CD4-positive, alpha-beta T cell treated with Interleukin-17A for 1 hour (primary cell): ENCODE measurements at places on chromosomes 16 and 17.

DNA sequence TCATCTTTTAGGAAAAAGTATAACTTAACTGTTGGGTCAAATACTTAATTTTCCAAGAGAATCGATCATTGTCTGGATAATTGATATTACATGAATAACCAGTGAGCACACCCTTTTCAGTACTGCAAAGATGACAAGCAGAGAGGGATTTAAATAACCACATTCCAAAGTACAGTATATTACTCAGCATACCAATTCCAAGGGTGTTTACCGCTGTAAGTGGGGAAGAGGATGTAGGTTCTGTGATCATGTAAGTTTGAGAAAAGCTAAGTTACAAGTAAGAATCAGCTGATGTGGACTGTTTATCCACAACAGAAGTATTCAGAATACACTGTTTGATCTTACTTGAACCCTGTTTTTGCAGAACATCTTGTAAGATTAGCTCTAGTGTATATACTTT lies 6.1 kb downstream of the GDE1 start:
- DNase-seq: no peak

GRCh38 chr17:65545705-65546523 lies 15.5 kb downstream of the AXIN2 start:
- no peak for DNase-seq

DNA sequence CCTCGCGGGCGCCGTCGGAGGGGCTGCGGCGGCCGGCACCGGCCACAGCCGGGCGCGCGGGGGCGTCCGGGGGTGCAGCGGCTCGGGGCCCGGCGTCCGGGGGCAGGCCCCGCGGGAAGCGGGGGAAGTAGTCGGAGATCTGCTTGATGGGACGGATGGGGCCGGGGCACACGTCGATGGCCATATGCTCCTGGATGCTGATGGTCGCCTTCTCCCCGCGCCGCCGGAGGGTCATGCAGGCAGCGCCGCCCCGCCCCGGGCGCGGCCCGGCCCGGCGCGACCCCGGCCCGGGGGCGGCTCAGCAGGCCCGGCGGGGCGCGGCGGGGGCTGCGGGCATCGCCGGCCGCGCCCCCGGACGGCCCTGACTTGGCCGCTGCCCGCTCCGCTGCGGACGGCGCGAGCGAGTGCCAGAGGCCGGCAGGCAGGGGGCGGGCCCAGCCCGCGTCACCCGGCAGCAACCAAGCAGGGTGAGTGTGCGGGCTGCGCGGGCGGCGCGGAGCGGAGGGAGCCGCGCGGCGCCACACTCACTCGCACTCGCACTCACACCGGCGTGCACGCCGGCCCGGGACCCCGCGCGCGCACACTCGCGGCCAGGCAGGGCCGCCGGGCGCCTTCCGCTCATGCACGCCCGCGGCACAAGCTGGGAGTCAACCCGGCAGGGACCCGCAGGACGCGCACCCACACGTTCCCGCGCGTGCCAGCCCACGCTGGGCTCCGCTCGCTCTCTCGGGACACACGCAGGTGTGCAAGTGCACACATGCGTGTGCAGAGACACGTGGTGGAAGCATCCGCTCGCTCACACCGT lies at the start of gene DOC2B:
TSS of gene DOC2B (minus strand) at position 406 of the 805 bp plus-strand sequence. CDS start at position 235, 171 bp downstream.
- DNase-seq: no peak

DNA sequence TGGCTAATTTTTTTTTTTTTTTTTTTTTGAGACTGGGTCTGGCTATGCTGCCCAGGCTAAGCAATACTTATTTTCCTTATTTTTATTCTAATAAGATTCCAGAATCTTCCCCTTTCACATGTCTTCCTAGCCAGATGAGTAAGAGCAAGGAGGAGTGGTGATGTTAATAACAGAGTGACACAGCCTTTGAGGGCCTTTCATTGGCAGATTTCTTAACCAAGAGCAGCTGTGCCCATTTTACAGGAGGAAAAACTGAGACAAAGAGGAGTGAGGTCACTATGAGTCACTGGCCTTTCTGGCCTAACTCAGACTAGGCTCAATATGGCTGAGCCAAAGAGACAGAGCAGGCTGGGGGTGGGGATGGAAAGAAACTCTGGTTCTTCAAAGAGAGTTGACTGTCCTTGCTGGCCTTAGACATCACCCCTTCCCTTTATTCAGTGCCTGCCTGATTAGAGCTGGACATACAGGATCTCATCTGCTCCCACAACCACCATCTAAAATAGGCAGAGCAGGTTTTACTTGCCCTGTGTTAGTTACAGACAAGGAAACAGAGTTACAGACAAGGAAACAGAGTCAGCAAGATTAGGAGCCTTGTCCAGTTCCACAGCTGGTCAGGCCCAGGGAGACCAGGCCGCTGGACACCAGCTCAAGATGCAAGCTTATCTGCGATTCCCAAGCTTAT lies 50.0 kb upstream of the TOB1 start:
- peak; percentile 22 for DNase-seq

GRCh38 chr17:48456589-48456988 lies 26.6 kb upstream of the SKAP1 start:
- no peak for DNase-seq

DNA sequence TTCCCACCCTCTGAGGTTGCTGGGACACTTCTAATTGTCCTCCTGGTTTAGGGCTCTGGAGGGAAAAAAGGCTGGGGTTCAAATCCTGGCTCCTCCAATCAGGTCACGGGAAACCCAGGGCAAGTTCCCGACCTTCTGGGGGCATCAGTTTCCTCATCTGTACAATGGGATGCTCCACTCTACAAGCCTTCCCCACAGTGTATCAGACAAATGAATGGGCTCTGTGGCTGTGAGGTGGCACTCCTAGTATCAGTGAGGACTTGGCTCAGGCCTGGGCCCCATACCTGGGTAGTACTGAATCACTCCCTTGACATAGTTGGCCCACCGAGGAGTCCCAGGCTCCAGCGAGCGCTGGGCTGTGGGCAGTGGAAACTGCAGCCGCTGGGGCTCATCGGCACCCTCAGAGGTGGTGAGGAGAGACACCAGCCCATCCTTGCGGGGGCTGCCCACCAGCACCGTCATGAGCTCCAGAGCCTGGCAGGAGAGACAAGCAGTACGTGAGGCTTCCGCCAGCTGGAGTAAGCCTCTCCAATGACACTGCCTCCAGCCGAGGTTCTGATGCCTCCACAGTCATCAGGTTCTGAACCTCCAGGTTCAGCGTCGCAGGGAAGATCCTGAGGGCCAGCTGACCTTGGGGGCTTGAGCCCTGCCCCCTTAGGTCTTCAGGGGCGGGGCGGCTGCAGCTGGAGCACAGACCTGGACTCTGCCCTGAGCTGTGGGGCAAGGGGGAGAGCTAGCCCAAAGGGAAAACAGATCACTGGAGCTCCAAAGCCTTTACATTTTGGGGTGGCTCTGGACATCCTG lies 1.2 kb downstream of the GALK1 start:
- no peak for DNase-seq

GRCh38 chr16:2817340-2818271 lies 569 bp downstream of the PRSS21 start:
- no peak for DNase-seq

- peak; percentile 63 for DNase-seq
Observed at GRCh38 chr16:30395155-30395991, at the start of gene ZNF48. ZNF48 (plus strand) TSS chr16:30395420; CDS start chr16:30395795, 375 bp downstream.

DNA sequence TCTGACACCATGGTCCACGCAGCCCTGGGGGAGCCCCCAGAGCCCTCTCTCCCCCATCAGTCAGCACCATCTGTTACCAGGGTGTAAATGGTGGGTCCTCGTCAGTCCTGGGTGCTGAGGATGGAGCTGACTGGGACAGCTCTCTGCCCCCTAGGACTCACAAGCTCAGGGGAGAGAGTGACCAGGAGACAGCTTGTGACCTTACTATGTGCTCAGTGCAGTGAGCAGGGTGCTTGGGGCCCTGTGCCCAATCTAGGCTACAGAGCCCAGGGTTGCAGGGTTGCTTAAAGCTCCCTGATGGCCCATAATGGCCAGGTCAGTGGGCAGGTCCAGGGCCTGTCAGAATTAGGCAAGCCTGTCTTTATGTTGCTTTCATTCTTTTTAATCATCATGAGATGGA lies 11.3 kb downstream of the MMP2 start:
- no peak for DNase-seq

DNA sequence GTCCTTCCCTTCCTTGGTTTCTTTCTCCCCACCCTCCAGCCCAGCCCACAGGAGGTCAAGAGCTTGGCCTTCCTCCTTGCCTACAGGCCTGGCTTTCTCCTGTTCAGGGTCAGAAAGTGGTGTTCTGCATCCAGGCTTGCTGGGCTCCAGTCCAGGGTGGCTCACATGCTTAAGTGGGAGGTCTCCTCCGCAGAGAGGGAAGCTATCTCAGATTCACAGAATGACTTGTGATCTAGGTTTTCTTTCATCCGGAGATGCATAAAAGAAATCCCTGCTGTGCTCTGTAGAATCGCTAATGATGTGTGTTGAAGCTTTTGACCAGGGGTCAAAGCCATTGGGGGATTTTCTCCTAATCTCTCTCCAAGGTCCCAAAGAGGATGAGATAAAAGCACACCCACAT lies 382.3 kb upstream of the EEF2KMT start:
- DNase-seq: no peak

- DNase-seq: no peak
Observed at GRCh38 chr16:66049865-66050264, 316.6 kb upstream of the CDH5 start.

- DNase-seq: no peak
Observed at GRCh38 chr16:81932668-81933067, 78.6 kb downstream of the SDR42E1 start.

- DNase-seq: no peak
Observed at GRCh38 chr17:64777415-64778239, 115.5 kb upstream of the SMURF2 start.

DNA sequence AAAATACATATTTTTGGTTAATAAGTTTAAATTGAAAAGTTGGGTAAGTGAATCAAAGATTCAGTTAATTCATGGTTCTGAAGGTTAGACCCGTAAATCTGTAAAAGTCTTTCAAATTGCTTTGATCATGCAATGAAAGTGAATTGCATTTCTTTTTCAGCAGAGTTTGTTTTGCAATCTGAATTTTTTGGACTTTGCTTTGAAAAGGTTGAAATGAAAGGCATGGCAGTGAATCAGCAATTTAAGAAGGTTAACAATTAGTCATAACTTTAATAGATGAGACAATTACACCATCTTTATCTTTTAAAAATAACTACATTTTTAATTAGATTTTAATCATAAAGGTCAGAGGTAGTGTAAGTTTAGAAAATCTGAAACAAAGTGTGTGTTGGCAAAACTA lies 310.9 kb upstream of the KCNJ16 start:
- DNase-seq: no peak

GRCh38 chr16:54487933-54488332 lies 201.3 kb upstream of the IRX3 start:
- DNase-seq: no peak

DNA sequence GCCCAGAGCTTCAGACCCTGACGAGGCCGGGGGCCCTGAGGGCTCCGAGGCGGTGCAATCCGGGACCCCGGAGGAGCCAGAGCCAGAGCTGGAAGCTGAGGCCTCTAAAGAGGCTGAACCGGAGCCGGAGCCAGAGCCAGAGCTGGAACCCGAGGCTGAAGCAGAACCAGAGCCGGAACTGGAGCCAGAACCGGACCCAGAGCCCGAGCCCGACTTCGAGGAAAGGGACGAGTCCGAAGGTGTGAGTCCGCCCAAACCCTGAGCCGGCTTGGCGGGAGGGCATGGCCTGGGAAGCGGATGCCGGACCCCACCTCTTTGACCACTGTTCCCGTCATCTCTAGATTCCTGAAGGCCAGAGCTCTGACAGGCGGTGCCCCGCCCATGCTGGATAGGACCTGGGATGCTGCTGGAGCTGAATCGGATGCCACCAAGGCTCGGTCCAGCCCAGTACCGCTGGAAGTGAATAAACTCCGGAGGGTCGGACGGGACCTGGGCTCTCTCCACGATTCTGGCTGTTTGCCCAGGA lies 4.4 kb downstream of the NOL3 start:
- DNase-seq: no peak

GRCh38 chr17:78316867-78317789 lies 42.7 kb downstream of the SOCS3 start:
- DNase-seq: no peak

DNA sequence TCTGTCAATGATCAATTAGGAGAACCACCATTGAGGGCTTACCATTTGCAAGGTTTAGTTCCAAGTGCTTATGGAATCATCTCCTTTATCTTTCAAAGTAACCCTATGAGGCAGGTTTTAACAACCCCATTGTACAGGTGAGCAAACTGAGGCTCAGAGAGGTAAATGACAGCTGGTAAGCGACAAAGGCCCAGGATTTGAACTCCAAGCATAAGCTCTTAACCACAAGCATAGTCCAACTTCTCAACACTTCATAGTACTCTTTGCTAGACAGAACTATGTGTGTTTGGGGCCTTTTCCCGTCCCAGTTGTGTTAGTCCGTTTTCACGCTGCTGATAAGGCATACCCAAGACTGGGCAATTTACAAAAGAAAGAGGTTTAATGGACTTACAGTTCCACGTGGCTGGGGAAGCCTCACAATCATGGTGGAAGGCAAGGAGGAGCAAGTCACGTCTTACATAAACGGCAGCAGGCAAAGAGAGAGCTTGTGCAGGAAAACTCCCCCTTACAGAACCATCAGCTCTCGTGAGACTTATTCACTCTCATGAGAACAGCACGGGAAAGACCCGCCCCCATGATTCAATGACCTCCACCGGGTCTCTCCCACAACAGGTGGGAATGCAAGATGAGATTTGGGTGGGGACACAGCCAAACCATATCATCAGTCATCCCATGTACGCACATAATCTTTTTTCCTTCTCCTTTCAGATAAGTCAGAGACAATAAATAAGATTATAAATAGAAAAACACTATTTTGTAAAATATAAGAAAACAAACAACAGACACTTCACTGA lies 6.4 kb downstream of the RPH3AL start:
- DNase-seq: no peak

DNA sequence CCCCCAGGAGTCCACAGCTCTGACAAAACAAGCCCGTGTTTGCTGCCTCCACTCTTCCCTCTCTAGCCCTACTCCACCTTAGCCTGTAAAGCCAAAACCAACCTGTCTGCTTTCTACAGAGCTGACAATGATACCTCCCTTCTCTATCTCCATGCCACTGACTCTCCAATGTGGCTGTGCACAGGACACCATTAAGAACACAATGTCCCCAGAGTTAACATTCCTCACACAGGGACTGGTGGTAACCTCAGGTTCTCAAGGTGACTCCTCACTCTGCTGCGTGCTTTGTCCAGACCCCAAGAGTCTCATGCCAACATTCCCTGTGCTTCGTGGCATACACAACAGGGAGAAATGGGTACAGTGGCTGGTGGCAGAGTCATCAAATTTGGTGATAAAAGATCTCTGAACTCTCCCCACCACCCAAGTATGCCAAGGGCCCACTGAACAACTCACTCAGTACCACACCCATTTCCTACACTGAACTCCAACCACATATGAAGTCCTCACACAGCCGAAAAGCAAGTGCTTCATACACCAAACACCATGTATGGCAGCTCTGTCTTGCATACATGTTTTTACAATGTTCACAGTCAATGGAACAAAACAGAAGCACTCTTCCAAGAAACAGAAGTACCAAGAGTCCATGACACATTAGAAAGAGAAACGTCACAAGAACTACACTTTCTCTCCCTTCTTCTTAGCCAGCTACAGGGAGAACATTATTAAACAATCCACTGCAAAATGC lies 21.1 kb downstream of the CSNK2A2 start:
- DNase-seq: peak; percentile 16

- no peak for DNase-seq
Observed at GRCh38 chr16:88939972-88940861, 36.8 kb downstream of the CBFA2T3 start.
